Activated CD4-positive, alpha-beta T cell treated with anti-CD3 and anti-CD28 coated beads, Interleukin-2, amount 50 U/mL, for 24 hours (primary cell): ENCODE measurements at places on chromosomes 6 and 20.

DNA sequence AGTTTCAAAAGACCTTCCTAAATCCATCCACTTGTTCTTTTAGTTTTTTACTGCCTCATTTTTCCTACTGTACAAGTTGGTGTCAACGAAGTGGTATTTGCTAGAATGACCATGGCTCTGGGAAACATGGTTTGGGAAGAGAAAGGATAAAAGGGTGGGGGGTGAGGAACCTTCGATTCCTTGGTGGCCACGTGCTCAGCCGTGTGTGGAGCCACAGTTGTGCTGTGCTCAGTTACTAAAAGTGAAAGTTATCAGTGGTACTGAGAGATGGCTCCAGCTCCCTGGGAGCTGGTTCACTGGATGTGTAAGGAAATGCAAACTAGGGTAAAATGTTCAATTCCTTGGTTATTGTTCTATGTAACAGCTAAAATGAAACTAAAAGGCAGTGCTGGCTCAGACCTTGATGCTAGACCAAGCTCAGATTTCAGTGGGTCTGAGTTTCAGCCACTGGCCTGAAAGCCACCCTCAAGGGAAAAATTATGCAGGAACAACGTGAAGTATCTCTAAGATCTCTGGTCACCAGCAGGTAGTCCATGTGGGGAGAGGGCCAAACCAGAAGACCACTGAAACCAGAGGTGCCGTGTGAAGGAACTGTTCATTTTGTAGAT lies 7.4 kb upstream of the SLC22A2 start:
- DNase-seq, result no peak

- no peak for DNase-seq
Observed at GRCh38 chr20:53210931-53211330, 238.8 kb downstream of the TSHZ2 start.

DNA sequence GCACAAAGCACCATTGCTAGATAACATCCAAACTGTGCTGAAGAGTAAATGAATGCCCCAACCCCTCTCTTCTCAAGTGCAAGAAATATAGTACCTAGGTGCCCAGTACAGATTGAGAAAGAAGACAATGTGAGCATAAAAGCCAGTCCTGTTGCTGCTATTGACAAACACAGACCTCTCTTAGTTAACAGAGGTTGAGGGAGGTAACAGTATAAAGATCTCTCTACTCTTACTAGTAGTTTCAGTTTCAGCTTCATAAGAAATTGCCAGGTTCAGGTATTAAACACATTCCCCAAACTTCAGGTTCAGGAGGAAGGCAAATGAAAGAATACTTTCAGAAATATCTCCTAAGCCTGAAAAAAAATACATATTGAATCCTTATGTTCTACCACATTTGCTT lies 31.4 kb downstream of the TBC1D32 start:
- no peak for DNase-seq

GRCh38 chr6:149727793-149728498 lies 10.0 kb upstream of the LATS1 start:
- DNase-seq, result no peak

- DNase-seq, result no peak
Observed at GRCh38 chr6:4405621-4406212, 270.3 kb upstream of the ECI2 start.

DNA sequence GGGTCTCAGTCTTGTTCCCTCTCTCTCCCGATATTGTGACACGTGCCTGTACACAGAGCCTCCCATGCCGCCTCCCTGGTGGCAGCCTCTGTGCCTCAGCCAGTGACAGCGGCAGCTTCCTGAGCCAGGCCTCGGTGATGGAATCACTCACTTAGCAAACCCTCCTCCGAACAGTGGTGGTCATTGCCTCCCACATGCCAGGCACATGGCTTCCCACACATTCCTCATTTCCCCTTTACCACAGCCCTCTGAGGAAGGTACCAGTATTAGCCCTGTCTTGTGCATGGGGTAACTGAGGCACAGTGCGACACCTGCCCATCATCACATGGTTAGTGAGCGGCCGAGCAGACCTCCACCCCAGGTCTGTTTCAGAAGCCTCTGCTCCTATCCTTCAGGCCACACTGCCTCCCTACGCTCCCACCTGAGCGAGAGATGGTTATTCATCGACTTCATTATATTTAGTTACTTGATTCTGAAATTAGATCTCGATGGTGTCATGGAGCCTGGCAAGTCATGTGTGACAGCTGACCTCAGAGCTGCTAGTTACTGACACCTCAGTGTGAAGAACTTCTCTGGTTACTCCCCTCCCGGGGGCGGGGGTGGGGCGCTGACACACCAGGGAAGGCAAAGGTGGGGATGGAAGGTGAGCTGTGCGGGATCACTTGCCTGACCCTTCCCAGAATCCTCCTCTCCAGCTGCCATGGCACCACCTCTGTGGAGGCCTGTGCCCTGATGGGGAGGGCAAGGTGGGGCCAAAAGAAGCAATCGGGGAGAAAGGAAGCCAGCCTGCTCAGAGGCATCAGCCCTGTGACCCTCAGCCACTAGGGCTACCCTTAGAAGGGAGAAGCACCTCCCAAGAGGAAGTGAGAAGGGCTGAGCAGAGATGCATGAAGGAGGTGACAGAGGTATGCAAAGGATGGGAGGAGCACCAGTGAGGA lies 17.9 kb downstream of the MDGA1 start:
- DNase-seq, result no peak

DNA sequence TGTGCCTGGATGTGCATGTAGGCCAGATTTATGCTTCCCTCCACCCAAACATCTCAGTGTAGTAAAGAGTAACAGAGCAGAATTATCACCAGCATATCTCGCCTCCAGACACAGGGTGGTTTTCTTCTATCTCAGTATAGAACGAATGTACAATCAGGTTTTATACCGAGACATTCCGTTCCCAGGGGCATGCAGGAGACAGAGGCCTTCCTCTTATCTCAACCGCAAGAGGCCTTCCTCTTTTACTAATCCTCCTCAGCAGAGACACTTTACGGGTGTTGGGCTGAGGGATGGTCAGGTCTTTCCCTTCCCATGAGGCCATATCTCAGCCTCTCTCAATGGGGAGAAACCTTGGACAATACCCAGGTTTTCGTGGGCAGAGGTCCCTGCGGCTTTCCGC lies 36.4 kb upstream of the MC3R start:
- DNase-seq, result no peak

DNA sequence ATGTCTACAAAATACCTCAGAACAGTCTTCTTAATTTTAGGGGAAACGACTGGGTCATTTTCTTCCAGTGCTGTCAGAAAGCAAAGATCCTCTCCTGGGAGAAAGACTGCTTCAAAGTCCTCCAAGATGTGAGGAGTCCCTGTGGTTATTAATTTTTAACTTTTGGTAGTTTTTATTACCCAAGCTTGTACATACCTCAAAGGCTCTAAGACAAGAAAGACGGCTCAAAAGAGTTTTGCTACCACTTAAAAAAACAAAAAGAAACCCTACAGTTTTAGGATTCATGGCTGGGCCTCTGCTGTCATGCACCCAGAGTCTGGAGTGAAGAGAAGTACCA lies 56.1 kb upstream of the APCDD1L start:
- no peak for DNase-seq

DNA sequence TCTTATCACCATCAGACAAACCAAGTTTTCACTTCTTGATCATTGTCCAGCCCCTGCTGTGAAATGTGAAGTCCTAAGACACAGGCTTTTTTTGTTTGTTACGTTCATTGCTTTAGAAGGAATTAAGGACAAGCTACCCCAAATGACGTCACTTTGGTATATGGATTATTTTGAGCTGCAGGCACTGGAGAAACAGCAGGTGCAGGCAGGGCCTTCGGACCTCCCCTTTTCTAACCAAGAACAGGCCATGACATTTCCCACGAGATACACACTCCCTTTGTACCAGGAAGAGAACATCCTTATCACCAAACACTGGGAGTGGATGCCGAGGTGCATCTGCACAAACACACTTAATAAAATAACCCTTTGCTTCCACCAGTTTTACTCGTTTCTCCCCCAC lies 418.0 kb upstream of the SULF2 start:
- DNase-seq, result no peak

- DNase-seq, result no peak
Observed at GRCh38 chr6:124536842-124537191, 425.4 kb upstream of the RNF217 start.

DNA sequence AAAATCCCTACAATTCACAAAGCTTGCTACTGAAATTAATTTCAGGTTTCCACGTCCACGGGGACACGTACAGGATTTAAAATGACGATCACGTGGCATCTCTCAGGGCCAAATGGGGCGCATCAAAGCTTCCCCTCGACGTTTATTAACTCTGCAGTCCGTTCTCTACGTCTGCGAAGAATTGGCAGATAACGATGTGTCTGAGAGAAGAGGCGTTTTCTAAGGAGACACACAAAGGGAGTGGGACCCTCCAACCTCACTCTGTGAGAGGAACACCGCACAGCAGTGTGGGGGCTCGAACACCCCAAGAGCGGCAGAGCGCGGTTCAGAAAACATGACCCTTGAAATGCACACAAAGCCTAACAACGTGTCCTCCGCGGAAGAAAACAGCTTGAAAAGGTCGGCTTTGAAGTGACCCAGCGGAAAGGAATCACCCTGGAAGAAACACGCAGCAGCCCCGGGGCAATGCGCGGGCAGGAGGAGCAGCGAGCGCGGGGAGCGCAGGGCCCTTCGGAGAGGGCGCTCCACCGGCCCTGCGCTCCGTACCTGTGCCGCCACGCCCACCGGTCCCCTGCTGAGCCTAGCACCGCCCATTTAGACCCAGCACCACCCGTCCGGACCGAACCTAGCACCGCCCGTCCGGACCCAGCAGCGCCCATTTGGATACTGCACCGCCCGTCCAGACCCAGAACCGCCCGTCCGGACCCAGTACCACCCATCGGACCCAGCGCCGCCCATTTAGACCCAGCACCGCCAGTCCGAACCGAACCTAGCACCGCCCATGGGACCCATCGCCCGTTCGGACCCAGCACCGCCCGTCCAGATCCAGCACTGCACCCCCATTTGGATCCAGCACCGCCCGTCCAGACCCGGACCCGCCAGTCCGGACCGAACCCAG lies 1.1 kb upstream of the AFDN start:
- DNase-seq, result no peak

GRCh38 chr6:35496036-35496840 lies 641 bp downstream of the TEAD3 start:
- no peak for DNase-seq

- DNase-seq, result no peak
Observed at GRCh38 chr20:21302664-21303060, 469 bp upstream of the XRN2 start.

GRCh38 chr6:150026976-150027805 lies 1.9 kb upstream of the RAET1L start:
- no peak for DNase-seq

DNA sequence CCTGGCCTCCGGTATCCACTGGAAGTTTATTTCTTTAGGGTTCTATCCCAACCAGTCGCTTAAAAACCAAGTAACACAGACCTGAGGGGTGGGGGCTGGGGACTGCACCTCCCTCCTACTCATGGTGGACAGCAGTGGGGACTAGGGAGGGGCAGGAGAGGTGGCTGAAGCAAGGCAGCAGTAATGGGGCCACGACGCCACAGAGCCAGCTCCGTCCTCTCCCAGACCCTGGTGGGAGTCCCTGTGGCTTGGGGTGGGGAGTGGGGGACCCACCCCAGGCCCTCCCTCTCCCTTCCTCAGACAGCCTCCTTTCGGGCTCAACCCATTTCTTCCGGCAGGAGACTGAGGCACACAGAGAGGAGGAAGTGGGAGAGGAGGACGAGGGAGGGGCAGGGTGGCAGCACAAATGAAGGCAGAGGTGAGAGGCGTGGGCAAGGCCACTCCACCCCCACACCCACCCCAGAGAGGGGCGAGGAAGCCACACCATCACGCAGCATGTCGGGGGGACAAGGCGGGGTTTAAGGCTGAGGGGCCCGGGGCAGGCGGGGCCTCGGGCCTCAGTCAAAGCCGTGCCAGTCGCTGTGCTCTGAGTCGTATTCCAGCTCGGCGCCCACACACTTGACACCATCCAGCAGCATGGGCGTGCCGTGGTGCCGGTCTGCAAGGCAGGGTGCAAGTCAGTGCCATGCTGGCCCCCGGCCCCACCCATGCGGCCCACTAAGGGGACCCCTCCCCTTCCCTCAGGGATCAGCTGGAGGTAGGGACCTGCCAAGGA lies 13.9 kb downstream of the ADISSP start:
- DNase-seq, result no peak

DNA sequence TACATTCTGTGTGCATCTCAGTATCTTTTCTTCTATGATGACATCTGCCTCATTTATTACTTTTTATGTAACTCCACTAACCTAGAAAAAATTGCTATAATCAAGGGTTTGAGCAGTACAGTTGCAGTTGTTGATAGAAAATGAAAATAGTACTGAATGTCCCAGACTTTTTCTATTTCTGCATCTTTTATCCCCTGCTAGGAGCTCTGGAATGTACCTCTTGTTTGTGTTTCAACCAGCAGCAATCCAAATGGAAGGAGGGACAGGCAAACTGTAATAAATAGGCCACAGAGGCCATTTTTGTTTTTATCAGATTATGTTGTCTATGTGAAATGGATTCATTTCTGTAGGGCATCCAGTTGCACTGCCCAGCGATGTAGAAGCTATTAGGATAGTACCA lies 536.9 kb downstream of the KIF16B start:
- DNase-seq, result no peak

DNA sequence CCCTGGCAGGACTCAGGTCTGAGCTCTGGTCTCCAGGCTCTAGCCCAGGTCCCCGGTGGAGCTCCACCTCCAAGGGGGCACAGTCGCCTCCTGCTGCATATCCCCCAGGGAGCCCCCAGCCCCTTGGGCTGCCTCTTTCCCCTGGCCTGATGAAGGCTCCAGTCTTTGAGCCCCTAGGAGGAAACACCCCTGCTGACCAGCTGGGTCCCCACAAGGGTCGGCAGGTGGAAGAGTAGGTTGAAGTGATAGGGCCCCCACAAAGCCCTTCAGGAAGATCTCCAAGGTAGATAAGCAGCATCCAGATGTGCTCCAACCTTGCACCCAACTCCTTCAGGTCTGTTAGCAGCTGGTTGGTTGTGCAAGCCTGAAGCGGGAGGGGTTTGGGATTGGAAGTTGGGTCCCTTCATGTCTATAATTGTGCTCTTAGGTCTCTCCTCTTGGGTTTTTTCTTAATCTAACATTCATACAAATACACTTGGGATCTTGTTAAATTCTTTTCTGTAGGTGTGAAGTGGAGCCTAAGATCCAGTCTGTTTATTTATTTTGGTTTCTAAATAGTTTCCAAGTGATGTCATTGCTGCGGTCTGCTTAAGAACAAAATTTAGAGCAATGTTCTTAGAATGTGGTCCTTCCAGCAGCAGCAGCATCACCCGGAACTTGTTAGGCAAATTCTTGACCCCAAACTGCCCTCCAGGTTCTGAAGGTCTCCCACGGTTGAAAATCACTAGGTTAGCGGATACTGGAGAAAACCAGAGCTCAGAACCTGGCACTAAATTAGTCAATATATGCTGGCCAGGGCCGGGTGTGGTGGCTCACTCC lies 5.1 kb downstream of the UBE2C start:
- no peak for DNase-seq

DNA sequence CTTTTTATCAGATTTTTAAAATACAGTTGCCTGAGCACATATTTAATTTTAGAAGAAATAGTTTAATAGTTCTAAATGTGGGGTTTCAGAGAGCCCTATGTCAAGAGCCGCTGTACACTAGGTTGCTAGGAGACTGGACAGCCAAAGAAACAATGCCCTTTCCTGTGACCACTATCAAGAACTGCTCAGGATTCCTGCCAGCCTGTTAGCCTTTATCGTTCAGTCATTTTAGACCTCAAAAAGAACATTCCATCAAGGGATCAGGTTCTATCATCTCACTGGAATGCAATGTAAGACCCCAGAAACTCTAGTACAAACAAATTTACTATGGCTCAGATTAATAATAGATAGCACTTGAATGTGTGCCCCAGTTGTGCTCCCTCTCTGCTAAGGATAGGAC lies 181.2 kb upstream of the CCN2 start:
- no peak for DNase-seq
